ENCODE measurements at places on chromosomes 4 and X.
A peak's percentile ranks its signal among the peaks of the same experiment; 100 is the strongest.

DNA sequence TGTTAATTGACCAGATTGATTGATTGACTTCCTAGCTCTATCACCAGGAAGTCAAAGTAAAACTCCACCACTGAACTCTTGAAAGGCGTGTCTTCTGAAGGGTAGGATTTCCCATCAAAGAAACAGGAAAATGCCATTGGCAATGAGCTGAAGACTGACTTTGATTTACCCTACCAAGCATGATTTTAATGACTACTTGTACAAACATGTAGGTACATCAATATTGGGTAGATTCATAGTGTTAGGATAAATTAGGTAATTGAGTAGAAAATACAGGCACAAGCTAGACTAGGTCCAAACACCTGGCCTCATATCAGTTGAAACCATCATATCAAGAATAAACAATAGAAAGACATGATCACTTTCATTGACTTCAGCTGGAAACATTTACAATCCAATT, 53.2 kb upstream of the ATXN3L start:
- DNase-seq: no peak

- DNase-seq: no peak
Measured at GRCh38 chr4:180909279-180909678, 1333.9 kb upstream of the TENM3 start.

- peak; percentile 42 for DNase-seq
Measured at GRCh38 chrX:51336584-51336983, 4.0 kb downstream of the NUDT10 start.

DNA sequence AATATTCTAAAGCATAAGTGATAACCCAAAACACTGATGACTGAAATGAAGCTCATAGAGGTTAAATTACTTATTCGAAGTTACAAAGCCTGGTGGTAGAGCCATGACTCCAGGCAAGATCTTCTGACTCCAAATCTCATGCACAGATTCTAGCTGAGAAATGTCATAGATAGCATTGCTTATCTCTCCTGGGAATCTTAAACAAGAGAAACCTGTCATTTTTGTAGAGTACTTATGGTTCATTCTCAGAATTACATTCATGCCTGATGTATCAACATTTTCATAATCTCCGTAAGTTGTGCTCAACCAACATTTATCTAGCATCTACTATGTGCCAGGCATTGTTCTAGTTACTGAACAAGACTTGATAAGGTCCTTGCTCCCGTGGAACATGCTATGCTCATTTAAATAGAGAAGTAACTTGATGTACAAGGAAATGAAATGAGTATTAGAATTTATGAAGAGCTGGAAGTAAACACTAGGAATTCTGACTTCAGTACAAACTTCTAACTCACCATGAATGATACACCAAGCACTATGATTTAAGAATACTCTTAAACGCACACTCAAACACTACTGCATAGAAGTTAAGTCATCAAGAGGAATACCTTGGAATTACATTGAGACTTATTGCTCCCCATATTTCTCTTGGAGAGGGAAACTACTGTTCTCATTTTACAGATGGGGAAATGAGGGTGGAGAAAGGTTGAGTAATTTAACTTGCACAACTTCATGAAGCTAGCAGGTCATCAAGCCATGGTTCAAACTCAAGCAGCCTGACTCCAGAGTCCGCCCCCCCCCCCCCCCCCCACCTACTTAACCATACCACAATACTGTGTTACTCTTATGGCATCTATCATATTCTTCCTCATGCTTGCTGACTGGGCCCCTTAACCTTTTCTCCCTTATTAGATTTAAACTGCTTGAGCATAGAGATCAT, 45.4 kb downstream of the MBNL3 start:
- no peak for DNase-seq

DNA sequence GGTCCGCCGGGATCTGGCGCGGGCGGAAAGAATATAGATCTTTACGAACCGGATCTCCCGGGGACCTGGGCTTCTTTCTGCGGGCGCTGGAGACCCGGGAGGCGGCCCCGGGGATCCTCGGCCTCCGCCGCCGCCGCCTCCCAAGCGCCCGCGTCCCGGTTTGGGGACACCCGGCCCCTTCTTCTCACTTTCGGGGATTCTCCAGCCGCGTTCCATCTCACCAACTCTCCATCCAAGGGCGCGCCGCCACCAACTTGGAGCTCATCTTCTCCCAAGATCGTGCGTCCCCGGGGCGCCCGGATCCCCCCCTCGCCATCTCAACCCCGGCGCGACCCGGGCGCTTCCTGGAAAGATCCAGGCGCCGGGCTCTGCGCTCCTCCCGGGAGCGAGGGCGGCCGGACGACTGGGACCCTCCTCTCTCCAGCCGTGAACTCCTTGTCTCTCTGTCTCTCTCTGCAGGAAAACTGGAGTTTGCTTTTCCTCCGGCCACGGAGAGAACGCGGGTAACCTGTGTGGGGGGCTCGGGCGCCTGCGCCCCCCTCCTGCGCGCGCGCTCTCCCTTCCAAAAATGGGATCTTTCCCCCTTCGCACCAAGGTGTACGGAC, 482 bp upstream of the SHOX start:
- no peak for DNase-seq

GRCh38 chr4:125639182-125639621, 324.4 kb downstream of the FAT4 start:
- DNase-seq: no peak

- no peak for DNase-seq
Measured at GRCh38 chr4:2400841-2401609, 17.4 kb downstream of the ZFYVE28 start.

GRCh38 chr4:135197641-135198040, 996.1 kb upstream of the PABPC4L start:
- DNase-seq: no peak

DNA sequence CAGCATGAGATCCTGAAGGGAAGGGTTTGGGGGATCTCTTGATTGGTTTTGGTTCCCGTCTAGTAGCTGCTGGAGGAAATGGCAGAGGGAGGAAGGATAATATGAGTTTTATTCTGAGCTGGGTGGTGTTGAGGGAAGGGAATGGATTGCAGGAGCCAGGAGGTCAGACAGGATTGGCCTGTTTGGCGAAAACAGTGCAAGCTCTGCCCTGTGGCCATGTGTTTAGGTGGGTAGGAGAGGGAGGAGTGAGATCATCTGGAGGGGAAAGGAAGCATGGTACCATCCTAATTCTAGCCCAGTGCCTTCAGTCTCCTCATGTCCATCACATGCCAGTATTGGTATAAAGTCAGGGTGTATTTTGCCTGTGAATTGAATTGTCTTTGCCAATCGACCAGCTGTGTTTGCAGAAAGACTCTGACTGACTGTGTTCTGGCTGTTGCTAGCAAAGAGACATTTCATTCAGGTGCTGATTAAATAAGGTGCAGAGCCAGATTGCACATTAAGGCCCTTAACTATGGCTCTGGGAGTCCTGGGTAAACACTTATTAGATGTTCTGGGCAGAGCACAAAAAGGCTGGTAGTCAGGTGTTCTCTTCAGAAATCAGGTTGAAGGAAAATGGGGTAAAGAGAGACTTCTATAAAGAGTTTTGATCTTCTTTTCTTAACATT, 10.0 kb downstream of the TMEM164 start:
- no peak for DNase-seq

DNA sequence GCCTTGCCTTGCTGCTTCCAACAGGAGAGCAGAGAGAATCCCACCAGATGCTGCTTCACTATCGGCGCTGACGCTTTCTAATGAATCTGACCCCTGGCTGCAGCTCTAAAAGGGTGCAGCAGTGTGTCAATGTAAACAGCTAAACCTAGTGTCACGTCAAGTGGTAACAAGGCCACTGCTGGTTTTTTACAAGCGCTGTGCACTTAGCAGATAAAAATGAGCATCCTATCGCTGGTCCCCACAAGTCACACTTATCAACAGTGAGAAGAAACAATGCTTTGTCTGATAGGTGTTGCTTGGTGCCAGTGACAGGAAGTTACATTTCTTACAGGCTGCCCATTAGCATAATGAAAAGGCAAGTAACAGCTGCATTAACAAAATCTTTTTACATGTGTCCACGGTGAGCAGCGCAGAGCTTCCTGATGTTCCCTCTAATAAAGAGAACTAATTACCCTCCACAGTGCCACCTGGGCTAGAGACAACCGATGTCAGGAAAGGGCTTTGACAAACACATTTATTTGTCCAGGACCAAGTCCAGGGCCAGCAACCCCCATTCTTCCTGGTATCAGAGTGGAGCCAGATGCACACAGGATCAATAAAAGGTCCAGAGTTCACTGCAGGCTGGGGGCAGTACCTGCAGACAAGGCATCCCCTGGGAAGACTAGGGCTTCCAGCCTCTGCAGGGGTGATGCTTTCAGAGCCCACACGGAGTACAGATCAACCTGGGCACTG, 176.0 kb downstream of the MGST2 start:
- no peak for DNase-seq

DNA sequence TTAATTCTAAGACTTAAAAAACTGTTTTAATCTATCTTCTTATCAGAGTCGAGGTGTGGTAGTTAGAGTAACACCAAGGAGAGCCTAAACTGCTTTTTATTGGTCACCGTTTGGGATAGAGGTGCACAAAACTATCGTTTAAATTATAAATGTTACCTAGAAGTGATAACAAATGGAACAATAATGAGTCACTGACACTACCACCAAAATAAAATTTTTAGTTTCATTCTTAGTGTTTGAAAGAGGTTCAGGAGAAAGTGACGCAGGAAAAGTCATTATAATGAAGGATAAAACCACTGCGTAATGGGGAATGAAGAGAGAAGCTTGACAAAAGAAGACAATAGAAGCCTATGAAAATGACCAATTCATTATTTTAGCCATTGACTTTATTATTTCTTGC, 158.2 kb downstream of the COX18 start:
- DNase-seq: no peak

DNA sequence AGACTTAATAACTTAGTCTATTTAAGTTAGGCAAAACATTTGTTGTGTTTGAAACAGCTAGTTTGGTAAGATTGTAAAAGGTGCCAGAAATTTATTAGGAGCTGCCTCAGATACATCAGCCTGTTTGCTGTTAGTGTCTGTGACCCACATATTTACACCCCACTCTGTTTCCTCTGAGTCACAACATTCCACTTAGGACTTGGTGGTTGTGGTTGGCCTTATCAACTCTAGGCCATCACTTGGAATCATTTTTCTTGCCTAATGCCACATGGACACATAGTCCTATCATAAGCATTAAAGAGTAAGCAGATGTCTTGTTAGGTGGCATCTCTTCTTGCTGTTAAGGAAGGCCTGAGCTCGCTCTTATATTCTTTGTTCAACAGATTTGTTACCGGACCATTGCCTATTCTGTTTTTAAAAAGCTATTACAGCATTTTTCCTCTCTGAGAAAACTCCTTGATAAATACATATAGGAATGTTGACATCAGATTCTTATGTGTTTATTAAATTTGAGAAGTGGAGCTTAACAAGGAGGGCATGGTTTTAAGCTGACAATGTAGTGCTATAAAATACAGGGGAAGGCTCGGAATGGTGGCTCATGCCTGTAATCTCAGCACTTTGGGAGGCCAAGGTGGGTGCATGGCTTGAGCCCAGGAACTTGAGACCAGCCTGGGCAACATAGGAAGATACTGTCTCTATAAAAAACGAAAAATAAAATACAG, 51.2 kb upstream of the PGRMC2 start:
- peak; percentile 66 for DNase-seq

- no peak for DNase-seq
Measured at GRCh38 chrX:136574548-136574947, 42.5 kb downstream of the VGLL1 start.

GRCh38 chr4:6250235-6250983, 19.2 kb upstream of the WFS1 start:
- DNase-seq: peak; percentile 58

- no peak for DNase-seq
Measured at GRCh38 chr4:152038238-152038637, 277.4 kb upstream of the GATB start.

GRCh38 chr4:109206620-109207019, 95.8 kb downstream of the COL25A1 start:
- DNase-seq: no peak

DNA sequence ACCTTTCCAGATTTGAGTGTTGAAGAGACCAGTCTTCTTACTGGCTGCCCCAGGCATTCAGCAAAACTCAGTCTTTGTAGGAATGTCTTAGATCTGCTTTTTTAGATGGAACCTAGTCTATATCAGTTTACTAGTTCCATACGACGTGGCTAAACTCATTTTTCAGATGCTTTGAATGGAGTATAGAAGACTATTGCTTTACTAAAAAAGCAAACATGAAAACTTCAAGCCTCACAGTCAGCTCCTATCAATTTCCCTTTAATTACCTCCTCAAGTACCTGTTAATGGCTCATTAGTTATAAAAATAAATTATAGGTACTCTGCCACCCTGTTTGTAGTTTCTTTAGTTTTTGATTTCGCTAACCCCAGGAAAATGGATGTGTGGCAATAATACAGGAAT, 63.0 kb upstream of the STOX2 start:
- no peak for DNase-seq

DNA sequence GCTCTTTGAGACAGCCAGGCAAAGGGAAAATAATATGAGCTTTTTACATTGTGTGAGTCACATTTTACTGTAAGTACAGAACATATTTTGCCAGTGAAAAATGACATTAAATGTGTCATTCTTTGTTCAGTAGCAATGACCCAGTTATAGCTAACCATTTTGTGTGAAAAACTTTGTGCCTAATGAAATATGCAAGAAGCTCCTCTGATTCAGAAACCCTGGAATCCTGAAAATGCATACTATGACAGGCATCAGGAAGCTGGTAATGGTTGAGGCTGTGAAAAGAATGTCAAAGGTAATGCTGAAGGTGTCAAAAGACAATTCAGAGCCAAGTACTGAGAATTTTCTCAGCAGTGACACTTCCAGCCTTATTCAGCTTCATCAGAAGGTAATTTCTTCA, 549.5 kb upstream of the SMIM31 start:
- DNase-seq: peak; percentile 46

GRCh38 chr4:124337874-124338273, 374.7 kb downstream of the ANKRD50 start:
- DNase-seq: no peak
